AG08395 (cell line): ENCODE measurements at places on chromosomes 6 and 20.

GRCh38 chr6:24581084-24581669 lies 64.8 kb downstream of the KIAA0319 start:
- peak; percentile 59 for DNase-seq

GRCh38 chr20:10537850-10538480 lies 102.9 kb downstream of the SLX4IP start:
- DNase-seq = peak; percentile 29

GRCh38 chr6:10407018-10407673 lies 7.7 kb downstream of the TFAP2A start:
- DNase-seq = no peak

GRCh38 chr6:2766767-2767656 lies 1.8 kb downstream of the WRNIP1 start:
- no peak for DNase-seq

- DNase-seq = no peak
These were observed 11.5 kb upstream of the TRAF3IP2 start for GRCh38 chr6:111617149-111617548.

GRCh38 chr20:60137657-60138245 lies 179.5 kb downstream of the CDH26 start:
- no peak for DNase-seq

DNA sequence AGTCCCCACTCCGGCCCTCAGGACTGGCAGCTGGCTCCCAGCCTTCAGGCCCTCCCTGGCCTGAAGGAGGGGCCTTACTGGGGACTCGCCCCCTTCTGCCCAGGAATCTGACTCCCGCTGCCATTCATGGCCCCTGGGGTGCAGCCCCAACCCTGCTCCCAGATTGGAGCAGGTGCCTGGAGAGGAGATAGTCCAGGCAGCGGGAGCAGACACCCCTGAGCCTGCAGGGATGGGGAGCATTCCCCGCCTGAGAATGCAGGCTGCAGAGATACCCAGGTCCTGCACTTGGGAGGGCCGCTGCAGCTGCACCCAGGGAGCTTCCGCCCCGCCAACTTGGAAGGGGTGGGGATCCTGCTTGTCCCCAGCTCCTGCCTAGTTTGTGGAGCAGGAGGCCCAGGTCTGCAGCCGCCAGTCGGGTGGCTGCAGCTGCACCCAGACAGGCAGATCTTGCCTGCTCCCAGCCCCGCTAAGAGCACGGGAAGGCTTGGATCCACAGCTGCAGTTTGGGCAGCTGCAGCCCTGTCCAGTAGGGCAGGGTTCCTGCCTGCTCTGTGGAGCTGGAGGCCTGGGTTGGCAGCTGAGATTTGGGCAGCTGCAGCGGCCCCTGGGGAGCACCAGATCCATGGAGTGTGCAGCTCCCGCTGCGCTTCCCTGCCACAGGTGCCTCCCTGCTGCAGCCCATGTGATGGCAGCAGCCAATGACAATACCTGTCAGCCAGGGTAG lies 5.2 kb downstream of the GTSF1L start:
- no peak for DNase-seq

DNA sequence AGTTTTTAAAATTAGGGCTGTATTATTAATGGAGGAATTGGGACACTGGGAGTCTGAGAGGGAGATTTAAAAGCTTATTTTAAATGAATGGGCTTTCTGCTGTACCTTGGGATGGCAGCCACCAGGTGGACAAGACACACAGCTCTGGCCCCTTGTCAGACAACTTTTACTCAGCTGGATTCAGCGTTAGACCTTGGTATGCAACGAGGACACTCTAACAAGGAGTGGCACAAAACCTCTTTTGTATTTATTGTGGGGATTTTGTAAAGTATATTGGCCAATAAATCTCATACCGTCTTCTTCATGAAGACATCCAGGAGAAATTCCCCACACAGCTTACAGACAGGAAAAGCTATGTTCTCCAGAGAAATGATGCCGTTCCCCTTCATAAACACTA lies 105.7 kb downstream of the LCA5 start:
- DNase-seq = no peak

GRCh38 chr20:46648903-46649649 lies 2.2 kb downstream of the SLC13A3 start:
- DNase-seq = no peak

DNA sequence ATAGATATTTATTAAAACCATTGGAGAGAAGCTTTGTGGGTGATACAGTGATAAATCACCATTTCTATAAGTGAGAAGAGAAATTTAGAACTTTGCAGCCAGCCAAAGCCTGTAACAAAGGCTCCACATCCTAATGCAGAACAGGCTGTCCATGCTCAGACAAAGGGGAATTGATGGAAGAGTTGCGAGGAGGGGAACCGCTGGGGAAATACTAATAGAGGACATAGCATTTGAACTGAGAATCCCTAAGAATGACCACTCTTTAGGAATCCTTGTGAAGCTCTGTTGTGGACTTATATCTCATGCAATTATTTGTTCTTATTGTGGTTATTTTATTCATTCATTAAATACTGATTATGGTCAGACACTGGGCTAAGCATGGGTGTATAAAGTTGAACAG lies 167.8 kb downstream of the PHF3 start:
- no peak for DNase-seq

GRCh38 chr6:52496631-52497030 lies 76.5 kb downstream of the EFHC1 start:
- no peak for DNase-seq

DNA sequence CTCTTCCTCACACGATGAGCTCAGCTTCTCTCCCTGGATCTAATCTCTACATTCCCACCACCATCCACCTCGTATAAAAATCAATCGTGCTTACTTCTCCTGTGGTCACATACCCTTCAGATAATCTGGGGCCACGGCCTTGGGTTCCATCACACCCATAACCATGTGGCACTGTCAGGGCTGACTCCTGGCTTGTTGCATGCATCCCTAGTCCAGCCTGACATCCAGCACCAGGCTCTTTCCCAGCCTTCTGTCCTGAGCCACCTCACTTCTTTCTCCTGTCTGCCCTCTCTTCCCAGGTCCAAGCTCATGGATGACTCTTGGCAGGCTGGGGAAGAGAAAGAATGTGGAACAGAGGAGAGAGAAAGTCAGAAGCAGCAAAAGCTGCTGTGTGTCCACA lies 199.8 kb downstream of the BACH2 start:
- no peak for DNase-seq

GRCh38 chr6:37915463-37915862 lies 95.9 kb downstream of the ZFAND3 start:
- no peak for DNase-seq

DNA sequence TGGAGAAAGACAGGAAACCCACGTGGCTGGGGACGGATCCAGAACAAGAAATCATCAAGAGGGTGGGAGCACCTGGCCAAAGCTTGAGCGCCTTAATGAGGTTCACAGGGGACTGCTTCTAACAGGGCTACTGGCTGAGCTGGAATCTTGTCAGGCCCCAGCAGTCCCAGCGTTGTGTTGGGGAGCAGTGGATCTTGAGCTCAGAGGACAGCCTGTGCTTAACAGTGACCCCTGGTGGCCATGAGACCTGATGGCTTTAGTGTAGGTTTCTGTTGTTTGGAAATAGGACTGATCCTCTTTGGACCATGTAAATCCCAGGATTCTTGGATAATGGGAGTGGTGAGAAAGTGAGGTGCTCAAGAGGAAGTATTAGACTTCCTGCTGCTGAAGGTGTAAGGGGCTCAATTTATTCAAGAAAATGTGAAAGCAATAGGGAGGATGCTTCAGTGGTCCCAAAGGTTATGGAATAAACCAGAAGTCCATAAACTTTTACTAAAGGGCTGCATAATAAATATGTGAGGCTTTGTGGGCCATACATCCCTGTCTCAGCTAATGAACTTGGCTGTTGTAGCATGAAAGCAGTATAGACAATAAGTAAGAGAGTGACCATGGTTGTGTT lies 216.2 kb downstream of the NFATC2 start:
- peak; percentile 53 for DNase-seq

GRCh38 chr20:59627298-59627697 lies 23.0 kb downstream of the PHACTR3 start:
- no peak for DNase-seq
